SHP77 treated with DMSO at 0.1 percent for 48 hours (cell line): ENCODE measurements at places on chromosomes 4 and X.

DNA sequence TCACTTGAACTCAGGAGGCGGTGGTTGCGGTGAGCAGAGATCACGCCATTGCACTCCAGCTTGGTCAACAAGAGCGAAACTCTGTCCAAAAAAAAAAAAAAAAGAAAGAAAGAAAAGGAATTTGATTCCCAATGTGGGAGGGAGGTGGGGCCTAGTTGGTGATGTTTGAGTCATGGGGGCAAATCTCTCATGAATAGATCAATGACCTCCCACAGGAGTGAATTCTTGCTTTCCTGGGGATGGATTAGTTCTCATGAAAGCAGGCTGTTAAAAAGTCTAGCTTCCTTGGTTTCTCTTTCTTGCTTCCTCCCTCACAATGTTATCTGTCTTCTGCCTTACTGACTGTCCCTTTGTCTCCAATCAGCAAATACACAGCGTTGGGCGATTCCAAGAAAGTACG lies 419.5 kb upstream of the RPS6KA3 start:
- DNase-seq, result no peak

DNA sequence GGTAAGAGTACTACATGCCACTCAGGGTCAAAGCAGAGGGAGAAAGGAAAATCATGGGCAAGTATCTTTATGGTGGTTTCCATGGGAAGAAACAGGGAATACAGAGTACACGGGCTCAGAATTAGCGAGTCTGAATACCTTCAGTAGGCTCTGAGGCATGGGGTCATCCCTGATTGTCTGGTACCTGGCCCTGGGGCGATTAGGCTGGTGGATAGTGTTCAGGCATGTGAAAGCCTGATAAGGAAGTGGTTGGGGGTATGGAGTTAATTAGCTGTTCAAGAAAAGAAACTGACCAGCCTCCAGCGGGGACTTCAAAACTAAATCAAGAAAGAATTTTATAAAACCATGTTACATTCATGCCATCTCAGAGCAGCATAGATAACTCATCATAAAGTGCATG lies 518.8 kb downstream of the RAB28 start:
- no peak for DNase-seq

DNA sequence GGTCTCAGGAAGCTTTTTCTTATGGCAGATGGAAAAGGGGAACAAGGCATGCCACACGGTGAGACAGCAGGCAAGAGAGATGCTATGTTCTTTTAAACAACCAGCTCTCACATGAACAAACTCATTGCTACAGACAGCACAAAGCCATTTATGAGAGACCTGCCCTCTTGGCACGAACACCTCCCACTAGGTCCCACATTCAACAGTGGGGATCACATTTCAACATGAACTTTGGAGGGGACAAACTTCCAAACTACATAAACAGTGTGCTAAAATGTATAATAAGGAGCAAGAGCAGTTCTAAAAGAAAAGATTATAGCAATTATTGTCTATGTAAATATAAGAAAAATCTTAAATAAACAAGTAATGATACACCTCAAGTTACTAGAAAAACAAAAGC lies 391.8 kb upstream of the CPXCR1 start:
- DNase-seq, result no peak

DNA sequence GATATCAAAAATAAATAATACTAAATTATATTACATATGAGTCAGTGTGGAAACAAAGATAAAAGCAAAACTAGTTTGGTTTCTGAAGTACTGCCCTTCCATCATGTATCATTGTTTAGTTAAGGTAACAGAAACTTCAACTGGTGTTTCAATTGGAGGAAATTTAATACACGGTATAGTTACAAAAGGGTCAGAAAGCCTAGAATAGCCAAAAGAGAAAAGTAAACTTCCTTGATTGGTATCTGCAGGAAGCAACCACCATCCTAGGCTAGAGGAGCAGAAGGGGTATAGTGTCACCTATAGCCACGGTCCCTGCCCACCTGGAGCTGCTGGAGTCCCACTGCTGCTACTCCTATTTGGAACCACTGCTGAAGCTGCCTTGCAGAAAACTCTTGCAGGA lies 185.6 kb downstream of the SLC7A11 start:
- no peak for DNase-seq

DNA sequence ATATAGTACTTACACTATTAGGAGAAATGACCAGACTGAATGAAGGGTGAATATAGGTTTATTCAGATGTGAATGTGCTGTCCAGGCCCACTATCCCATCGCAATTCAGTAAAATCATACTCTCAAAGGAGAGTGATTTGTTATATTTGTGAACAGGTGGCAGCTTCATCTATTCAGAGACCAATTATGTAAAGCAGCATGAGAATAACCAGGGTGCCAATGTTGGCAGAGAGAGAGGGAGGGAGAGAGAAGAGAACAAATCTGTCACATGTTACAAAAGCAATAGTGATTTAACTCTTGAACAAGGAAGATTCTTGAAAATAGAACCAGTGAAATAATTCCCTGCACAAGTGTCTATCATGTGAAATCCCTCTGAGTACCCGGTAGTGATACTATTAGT lies 38.9 kb upstream of the TLL1 start:
- DNase-seq, result no peak

DNA sequence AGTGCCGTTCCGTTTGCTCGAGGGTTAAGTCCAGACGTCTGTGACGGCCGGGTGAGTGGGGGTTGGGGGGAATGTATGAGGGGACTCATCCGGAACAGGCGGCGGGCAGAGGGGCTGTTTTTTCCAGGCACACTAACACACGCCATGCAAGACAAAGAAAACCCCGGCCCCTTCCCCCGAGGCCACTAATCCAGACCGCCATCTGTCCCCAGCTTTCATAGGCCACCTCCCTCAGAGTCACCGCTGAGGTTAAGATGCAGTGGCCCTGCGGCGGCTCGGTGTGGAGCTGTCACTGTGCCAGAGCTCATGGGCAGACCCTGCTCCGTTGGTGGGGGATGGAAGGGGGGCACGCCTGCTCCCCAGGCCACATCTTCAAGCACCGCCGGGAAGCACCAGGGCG lies 34.1 kb downstream of the SORCS2 start:
- no peak for DNase-seq

GRCh38 chr4:38461342-38461741 lies 202.7 kb upstream of the KLF3 start:
- no peak for DNase-seq

DNA sequence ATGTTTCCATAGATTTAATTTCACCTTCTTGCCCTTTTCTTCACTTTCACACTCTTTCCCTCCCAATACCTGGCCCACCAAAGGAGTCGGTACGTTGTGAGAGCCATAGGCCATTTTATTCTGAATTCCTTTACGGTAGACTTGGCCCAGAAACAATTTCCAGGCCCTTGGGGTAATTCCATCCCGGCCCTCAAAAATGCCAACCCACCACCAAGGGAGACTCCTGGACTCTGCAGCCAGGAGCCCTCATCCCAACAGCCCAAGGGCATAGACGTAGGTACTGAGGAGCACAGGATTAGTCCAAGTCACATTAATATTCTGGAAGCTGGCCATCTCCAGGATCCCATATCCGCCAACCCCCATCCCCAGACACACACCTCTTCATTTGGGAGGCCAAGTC lies 102.9 kb downstream of the LIMCH1 start:
- no peak for DNase-seq

DNA sequence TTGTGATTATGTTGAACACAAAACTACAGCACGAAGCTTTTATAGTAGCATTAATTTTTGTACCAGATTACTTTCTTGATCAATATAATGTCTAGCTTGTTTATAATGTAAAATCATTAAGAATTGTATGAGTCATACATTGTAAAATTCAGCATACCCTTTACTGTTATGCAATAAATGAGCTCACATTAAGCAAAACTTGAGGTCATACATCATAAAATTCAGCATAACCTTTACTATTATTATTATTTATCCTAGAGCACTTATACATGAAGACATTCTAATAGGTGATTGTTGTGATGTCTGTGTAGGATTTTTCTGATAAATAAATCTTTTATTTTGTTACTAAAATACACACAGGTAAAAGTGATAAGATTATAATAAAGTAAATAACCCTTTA lies 49.4 kb downstream of the DTHD1 start:
- DNase-seq, result no peak

DNA sequence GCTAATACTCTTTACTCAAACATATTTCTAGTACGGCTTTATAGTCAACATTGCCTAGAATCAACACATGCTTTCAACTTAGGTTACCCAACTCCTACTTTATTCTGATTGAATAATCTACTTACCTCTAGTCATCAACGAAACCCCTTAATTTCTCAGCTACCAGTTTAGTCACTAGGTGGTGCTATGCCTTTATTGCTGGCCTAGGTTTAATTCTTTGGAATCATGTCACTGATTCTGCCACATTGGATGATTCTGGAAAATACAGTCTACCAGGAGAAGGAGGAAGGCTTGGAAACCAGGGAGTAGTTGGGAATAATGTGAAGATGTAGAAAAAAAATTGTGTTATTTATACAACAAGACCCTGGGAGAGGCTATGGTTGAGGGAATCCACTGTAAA lies 167.7 kb downstream of the DCAF12L2 start:
- DNase-seq, result no peak

- no peak for DNase-seq
These were observed 2.6 kb upstream of the HPGDS start for GRCh38 chr4:94345266-94345665.
